ENCODE measurements at places on chromosomes 5 and 9. TPM values are rescaled to one million over a fixed set of nuclear protein-coding genes. Genes with fewer than 3 reads are reported as not detected.

The AK3 gene
- 34.4 TPM for total RNA-seq

The ZBED3 gene
- total RNA-seq = 0.71 TPM

The NR2F1-AS1 gene
- total RNA-seq = not detected

The ACSL6 gene
- 38.8 TPM for total RNA-seq

The ACTBL2 gene
- total RNA-seq = not detected

The IL31RA gene
- total RNA-seq = not detected

All from activated CD4-positive, alpha-beta T cell treated with anti-CD3 and anti-CD28 coated beads, Interleukin-2, amount 10 ng/mL, durations not matched to agents 7 days and 5 days (primary cell).